NCI-H2029 treated with DMSO at 0.1 percent for 48 hours (cell line): ENCODE measurements at places on chromosomes 2 and 18.

GRCh38 chr18:51757255-51757924 is 559.9 kb upstream of the MEX3C start:
- no peak for DNase-seq

DNA sequence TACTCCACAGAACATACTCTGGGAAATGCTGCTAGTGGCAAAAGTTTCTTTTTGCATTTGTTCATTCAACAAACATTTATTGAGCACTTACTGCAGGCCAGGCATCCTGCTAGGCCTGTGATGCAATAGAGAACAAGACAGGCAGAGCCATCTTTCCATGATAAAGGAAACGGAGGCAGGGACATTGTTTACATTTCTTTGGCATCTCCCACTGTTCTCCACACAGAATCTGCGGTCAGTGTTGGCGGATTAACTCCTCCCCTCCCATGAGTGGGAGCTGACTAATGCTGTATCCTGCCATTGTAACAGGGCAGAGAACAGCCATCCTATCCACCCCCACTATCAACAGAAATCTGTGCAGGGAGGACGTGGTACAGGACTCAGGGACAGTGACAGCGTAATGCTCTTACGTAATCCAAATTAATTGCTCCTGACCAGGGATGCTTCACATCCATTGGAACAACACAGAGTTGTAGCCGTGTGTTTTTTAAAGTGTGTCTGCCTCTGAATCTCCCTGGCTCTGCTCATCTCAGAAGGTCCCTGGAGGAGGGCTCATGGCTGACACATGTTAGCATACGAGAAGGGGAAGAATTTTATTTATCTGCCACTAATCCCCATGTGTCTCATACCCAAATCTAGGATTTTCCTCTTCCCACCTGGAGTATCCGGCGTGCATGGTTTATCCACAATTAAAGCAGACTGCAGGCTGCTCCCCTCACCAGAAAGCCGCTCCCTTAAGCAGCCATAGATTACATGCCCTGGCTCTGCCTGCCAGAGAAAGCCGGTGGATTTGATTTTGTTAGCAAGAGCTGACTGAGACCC is 32.3 kb downstream of the STEAP3 start:
- DNase-seq, result no peak

DNA sequence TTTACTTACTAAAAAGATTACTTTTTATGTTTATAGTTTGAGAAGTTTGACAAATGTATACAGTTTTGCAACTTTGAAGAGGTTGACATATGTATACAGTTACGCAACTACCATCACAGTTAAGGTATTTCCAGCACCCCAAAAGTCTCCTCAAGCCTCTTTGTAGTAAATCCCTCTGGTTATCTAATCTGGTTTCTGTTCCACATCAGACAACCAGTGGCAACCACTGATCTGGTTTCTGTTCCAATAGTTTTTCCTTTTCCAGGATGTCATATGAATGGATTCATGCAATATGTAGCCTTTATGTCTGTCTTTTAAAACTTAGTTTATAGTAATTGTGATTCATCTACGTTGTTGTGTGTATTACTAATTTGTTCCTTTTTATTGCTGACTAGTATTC is 23.5 kb downstream of the IFIH1 start:
- no peak for DNase-seq

DNA sequence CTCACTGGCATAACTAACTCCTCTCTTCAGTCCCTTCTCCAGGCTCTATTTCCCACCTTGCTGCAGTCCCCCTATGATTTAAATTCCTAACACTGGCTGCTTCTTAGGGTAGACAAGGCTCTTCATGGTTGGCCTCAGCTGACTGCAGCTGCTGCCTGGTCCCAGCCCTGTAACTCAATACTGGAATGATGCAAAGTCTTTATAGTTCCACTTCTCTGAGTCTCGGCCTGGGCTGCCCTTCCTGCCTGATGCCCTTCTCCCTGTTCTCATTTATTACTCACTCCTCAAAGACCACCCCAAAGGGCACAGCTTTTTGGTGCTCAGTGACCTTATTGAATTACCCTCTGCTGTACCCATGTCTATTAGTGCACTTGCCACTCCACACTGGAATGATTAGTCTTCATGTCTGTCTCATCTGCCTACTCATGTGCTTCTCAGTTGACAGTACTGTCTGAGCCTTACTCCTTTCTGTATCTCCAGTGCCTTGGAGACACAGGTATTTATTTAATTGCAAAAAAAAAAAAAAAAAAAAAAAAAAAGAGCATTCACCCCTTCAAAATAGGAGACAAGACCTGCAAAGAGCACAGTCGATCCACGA is 199.4 kb upstream of the REV1 start:
- no peak for DNase-seq
